ENCODE measurements at places on chromosomes 16 and 17.

GRCh38 chr16:25064937-25065336 lies 46.6 kb upstream of the LCMT1 start:
- DNase-seq = no peak

- no peak for DNase-seq
Observed at GRCh38 chr17:56594320-56595107, 1.0 kb downstream of the NOG start.

- no peak for DNase-seq
Observed at GRCh38 chr17:8952191-8952590, 13.3 kb downstream of the PIK3R5 start.

DNA sequence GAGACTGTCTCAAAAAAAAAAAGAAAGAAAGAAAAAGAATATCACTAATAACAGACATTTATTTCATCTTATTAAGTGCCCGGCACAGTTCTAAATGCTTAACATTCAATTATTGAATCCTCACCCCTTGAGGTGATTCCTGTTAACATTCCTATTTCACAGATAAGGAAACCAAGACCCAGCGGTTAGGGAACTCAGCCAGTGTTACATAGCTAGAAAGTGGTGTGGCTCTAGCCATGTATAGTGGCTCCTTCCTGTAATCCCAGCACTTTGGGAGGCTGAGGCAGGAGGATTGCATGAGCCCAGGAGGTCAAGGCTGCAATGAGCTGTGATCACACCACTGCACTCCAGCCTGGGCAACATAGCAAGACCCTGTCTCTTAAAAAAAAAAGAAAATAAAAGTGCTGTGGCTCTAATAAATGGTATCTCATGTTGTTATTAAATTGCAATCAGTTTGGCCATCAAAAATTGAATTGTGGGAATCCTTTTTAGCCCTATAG lies 28.1 kb downstream of the ZNRF1 start:
- no peak for DNase-seq

DNA sequence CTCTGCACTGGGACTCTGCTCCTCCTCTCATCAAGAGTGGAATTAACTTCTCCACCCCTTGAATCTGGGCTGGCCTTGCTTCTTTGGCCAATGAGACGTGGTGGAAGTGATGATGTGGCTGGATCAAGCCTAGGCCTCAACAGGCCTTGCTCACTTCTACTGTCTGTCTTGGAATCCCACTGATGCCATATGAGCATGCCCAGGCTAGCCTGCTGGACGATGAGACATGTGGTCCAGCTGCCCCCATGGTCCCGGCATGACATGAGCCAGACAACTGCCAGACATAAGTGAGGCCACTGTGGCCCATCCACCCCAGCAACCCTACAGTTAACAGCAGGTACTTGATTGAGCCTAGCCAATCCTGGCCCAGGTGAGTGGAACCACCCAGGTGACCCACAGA lies 18.7 kb downstream of the VAC14 start:
- DNase-seq = no peak

DNA sequence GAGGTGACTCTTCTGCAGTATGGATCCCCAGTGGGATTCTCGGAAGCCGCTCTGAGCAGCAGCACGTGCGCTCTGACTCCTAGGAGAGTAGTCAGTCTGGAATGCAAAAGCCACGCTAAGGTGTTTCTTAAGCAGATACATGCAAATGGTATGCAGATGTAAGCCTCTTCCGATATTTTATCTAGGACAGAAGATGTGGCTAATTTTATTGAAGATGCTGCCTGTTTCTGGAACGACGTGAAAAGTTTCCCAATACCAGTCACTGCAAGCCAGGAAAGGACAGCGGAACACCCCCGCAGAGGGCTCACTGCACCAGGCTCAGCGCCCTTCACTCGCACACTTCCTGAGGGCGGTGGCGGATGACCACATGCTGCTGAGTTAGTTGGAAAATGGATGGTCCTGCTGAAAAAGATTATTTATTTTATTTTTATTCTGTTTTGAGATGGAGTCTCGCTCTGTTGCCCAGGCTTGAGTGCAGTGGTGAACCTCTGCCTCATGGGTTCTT lies 10.1 kb downstream of the FADS6 start:
- DNase-seq = no peak

GRCh38 chr16:78763821-78764440 lies 664.5 kb downstream of the WWOX start:
- DNase-seq = no peak

DNA sequence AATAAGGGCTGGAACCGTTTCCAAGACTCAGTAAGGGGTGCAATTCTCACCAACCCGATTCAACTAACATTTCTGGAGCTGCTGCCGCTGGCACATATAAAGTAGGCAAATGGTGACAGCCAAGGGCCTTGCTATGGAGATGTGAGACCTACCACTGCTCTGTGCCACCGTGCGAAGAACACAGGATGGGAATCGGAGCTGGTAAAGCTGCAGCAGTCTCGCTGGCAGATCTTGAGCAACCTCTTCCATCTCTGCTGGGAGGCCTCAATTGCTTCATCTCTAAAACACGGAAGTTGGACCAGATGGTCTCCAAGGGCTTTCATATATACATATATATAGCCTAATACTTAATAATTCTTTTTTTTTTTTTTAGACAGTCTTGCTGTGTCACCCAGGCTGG lies 128.9 kb upstream of the RCVRN start:
- DNase-seq = no peak

GRCh38 chr17:71464241-71464640 lies 656.6 kb upstream of the SOX9 start:
- no peak for DNase-seq

DNA sequence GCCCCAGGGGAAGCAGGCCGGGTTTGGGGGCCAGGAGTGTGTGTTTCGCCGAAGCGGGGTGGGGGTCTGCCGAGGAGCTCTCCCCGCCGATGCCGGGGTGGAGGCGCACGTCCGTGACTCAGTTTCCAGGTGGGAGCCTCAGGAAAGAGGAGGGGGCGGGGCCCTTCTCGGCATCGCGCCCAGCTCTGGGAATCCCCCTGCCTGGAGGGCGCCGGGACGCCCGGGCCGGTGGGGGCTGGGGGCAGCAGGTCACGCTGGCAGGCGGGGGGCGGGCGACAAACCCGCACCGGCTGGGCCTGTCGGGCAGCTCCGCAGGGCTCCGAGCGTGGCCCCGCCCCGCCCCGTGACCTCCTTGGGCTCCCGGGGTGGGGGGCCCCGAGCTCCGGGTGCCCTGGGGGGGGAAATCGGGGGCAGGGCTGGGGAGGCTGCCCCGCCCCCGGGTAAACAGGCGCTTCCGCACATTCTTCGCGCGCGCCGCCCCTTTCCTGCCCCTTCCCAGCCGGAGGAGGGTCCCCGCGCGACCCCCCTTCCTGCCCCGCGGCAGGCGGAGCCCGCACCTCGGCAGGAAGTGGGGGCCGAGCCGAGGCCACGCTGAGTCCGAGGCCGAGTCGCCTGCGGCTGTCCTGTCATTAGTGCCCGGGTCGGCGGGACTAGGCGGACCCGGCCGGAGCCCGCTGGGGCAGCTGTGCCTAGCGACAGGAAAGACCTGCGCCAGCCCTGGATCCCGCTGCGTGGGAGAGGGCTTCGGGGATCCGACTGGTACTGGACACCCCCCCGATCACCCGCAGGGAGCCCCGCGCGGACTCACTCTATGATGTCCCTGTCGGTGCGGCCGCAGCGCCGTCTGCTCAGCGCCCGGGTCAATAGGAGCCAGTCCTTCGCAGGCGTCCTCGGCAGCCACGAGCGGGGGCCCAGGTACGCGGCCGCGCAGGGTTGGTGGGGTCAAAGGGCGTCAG lies 9.3 kb downstream of the RIPOR1 start:
- DNase-seq = no peak

- no peak for DNase-seq
Observed at GRCh38 chr17:65941356-65941899, 250.5 kb downstream of the CEP112 start.

- peak; percentile 24 for DNase-seq
Observed at GRCh38 chr17:55735731-55736405, 13.2 kb upstream of the TMEM100 start.

DNA sequence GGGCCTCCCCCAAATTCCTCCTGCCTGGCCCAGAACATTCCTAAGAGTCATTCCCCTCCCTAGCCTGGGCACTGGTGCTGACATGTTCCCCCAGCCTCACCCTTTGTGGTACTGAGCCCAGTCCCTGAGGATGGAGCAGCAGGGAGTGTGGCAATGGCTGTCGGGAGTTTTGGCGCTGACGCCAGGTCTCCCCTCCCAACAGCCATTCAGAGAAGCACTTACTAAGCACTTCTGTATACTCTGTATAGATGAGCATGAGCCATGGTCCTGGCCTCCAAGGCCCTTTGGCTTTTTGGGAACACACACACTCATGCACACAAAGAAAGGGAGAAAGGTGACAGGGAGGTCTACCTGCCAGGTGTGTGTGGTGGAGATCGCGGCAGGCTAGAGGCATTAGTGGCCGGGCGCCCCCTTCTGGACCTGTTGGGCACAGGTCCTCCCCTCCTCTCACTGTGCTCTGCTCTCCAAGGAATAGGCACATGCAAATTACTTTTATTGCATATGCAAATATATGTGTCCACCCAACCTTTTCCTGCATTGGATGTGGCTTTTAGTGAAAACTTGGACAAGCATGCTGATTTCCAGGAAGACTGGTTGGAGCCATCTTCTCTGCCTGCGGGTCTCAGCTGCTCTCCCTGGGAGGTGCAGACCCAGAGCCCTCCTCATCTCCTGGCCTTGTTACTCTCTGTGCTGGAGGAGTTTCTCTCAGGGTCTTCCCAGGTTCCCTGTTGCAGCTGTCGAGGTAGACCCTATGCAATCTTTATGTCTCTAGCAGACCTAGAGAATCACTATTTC lies 17.4 kb upstream of the C17orf107 start:
- DNase-seq = peak; percentile 20

DNA sequence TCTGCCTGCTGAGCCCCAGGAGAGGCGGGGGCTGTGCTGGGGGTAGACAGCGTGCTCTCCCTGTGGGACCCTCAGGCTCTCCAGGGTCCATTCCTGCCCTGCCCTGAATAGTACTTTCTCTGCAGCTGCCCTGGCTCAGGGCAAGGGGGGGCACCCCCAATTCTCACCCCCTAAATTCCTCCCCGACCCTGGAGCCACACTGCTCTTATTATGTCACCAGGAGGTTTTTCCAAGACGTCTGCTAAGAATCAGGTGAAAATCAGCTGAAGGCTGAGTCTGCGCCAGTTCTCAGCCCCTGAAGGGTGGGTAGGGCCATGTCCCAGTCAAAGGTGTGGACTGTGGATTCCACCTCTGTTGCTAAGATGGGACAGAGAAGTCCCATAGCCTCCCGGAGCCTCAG lies 49.9 kb upstream of the MAP3K14 start:
- DNase-seq = no peak

DNA sequence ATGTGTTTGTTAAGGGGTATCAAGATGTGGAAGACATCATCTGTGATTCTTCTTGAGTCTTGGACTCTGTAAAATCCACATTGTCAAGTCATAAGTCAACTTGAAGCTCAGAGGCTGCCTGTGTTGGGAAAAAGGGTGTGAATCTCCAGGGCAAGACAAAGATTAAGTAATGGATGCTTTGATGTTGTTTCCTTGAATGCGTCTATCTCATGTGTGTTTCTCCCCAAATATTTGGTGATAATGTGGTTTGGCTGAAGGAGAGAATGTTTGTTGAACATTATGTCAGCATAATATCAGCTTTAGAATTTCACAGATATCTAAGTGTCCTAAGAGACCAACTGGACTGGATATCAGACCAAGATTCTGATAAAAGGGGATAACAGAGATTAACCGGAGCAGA lies 24.1 kb upstream of the KCNJ16 start:
- no peak for DNase-seq

- peak; percentile 63 for DNase-seq
Observed at GRCh38 chr17:81735264-81736102, 23.4 kb downstream of the SLC25A10 start.

- no peak for DNase-seq
Observed at GRCh38 chr16:27550582-27550920, 607 bp downstream of the KATNIP start.

Data from RCC 7860 (cell line).